ENCODE measurements at places on chromosomes 3 and 15.

GRCh38 chr3:34534013-34534412 lies 735.6 kb downstream of the PDCD6IP start:
- no peak for DNase-seq

DNA sequence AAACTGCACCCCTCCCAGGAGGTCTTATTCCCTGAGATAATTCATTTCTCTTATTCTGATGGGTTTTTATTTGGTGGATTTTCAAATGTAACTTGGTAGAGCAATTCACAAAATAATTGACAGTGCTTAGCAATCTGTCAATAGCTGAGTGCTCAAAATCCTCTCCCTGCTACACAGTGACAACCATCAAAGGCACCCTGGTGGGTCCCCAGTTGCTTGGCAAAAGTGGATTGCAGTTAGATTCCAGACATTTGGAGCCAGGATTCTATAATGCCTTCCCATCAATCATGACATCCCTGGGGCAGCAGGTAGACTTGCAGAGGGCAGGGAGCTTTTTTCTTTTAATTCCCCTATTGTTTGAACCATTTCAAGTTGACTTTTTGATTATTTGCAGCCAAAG lies 59.0 kb downstream of the FHIT start:
- no peak for DNase-seq

GRCh38 chr3:42078677-42079076 lies 12.5 kb upstream of the TRAK1 start:
- no peak for DNase-seq

- DNase-seq = no peak
Observed at GRCh38 chr3:114356066-114356465, 62.2 kb downstream of the TIGIT start.

- peak; percentile 2 for DNase-seq
Observed at GRCh38 chr3:146065573-146066006, 95.4 kb downstream of the PLOD2 start.

- no peak for DNase-seq
Observed at GRCh38 chr3:116743062-116743461, 33.5 kb downstream of the TUSC7 start.

DNA sequence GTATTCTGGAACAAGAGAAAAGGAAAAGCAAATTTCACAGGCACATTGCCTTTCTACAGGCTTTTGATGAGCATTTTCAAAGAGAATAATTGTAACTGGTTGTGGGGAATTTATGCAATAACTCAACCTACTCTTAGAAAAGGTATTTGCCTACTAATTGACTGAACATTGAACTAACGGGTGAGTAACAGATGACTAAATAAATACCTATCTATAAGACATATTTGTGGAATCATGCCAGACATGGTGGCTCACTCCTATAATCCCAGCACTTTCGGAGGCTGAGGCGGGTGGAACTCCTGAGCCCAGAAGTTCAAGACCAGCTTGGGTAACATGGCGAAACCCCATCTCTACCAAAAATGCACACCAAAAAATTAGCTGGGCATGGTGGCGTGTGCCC lies 367.7 kb downstream of the CGGBP1 start:
- no peak for DNase-seq

GRCh38 chr3:10041034-10041433 lies 14.8 kb downstream of the FANCD2 start:
- no peak for DNase-seq

GRCh38 chr15:34616613-34617012 lies 33.2 kb upstream of the GOLGA8B start:
- no peak for DNase-seq

GRCh38 chr3:52319921-52320595 lies 3.9 kb downstream of the DNAH1 start:
- no peak for DNase-seq

DNA sequence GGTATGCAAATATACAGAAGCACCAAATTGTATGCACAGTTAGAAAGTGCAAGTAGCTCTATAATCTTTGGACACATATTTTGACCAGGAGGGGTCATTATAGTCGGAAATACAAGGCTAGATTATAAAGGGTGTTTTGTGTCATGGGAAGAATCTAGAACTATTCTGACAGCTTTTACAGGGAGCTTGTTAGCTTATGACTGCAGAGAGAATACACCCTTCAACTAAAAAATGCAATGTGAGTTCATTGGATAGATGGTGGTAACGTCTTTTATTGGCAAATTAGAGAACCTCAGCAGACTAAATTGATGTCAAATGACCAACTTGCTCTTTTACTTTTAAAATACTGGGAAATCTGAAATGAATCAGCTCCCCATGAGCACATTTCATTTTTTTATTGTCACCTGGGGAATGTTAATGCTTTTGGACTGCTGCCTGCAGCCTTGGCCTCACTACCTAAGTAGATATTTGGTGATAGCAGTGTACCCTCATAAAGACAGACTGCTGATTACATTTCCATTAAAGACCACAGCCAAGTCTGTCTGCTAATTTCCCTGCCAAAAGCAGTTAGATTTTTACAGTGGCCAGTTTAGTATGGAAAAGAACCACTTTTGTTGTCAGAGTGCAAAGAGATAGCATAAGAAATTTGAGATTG lies 515.9 kb upstream of the DPPA4 start:
- DNase-seq = no peak

DNA sequence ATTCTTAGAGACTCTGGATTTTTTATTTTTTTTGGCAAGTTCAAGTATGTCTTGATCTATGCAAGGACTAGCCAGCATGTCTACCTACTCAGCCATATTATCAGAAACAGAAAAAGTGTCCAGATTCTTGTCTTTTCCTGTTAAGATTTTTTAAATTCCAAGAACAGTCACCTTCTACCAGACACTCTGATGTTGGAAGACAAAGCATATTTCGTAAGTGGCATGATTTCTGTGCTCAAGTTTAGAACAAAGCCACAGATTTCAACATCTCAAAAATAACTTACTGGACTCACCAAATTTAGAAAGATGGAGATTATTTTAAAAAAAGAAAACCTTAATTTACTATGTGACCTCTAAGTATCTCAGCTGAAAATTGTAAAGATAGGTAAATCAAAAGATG lies 61.9 kb downstream of the GOLGA6L7 start:
- DNase-seq = no peak

- no peak for DNase-seq
Observed at GRCh38 chr3:56421205-56421604, 47.1 kb downstream of the ERC2 start.

- no peak for DNase-seq
Observed at GRCh38 chr3:22981861-22982260, 221.3 kb upstream of the UBE2E2 start.

DNA sequence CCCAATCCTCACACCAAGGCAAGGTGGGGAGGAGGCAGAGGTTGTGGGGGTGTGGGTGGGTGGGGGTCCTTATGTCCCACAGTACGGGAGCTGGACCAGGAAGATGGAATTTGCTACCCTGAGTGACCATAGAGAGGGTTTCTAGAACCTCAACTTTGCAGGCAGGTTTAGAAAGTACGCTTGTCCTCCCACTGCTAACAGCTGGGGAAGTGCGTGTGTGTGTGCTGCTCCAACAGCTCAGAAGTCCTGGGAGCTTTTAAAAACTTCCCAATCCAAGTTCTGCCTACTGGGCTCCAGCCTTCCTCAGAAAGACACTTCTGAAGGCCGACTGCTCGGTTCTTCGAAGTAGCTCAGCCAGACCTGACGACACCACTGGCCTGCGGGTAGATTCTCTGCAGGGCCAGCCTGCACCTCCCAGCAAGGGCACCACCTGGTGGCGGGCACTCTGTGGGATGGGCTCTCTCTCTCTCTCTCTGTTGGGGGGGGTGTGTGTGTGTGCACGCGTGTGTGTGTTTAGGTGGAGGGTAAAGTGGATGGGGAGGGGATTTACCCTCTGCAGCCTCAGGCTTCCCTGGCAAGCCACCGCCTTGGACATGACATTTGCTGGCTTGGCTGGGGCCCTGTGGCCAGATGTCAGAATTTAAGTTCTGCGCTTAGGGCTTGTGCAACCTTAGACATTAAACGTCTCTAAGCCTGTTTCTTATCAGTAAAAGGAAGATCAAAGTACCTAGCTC lies 15.6 kb downstream of the TMEM158 start:
- peak; percentile 67 for DNase-seq

GRCh38 chr3:11539218-11539617 lies 104.5 kb downstream of the VGLL4 start:
- no peak for DNase-seq

DNA sequence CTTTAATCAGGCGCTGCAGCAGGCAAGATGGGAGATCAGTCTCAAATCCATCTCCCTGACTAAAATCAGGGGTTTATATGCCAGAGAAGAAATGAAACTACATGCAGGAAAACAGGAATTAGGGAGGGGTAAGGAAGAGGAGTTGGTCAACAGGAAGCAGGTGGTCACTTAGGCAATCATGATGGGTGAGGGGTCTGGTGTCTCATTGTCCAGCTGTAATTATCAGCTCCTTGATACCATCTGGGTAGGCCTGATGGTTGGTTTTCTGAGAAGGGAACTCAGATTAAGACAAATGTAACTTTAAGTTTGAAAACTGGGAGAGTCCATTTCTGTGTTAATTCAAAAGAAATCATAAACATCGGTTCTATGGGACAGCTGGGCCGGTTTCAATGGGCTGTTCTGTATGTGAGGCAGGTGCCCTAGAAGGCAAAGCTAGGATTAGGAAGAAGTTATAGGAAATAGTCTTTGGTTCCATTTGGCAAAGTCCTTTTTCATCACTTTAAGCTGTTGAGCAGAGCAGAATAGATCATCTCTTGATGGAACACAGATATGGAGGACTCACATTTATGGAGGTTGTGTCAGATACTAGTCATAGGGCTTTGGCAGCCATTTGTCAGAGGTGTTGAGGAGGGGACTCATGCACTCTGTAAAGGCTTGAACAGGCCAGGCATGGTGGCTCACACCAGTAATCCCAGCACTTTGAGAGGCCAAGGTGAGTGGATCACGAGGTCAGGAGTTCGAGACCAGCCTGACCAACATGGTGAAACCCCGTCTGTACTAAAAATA lies 149.4 kb downstream of the VGLL4 start:
- DNase-seq = no peak

- no peak for DNase-seq
Observed at GRCh38 chr15:60969658-60970057, 259.4 kb downstream of the RORA start.

DNA sequence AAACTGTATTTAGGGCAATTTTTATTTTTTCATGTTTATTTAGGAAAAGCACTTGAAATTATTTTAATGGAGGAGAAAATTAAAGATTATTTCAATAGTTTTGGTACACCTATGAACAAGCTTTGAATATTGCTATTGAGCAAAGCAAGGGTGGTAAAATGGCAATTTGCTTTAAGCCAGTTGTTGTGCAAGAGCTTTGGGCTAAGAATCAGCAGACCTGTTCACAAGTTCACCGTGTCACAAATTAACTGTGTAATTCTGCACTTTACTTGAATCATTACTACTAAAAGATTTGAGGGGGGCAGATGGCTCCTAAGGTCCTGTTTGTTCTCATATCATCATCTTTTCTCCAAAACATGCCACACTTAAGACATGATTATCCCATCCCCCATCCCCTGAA lies 238.9 kb upstream of the GBE1 start:
- DNase-seq = no peak

- no peak for DNase-seq
Observed at GRCh38 chr3:31370681-31371080, 162.0 kb upstream of the STT3B start.

GRCh38 chr3:14404631-14405359 lies 2.4 kb downstream of the SLC6A6 start:
- no peak for DNase-seq

GRCh38 chr15:98786717-98787116 lies 138.4 kb downstream of the IGF1R start:
- DNase-seq = no peak

DNA sequence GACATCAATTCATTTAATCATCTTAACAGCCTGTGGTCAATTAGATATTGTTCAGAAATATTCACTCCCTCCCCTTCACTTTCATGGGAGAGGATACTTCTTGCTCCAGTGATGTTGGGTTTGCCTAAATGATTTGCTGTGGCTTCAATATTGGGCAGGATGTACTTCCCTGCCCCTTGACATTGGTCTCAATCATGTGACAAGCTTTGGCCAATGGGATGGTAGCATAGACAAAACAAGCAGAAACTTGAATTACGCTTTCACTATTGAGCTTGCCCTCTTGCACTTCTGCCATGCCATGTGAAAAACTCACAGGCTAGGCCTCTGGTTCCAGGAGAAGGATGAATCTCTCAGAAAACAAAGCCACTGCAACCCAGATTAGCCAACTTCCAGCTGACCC lies 42.2 kb upstream of the STT3B start:
- no peak for DNase-seq

- no peak for DNase-seq
Observed at GRCh38 chr3:177693616-177694264, 496.5 kb upstream of the TBL1XR1 start.
